ENCODE measurements at places on chromosomes 1 and 21. TPM values are rescaled to one million over a fixed set of nuclear protein-coding genes. Genes with fewer than 3 reads are reported as not detected.

GRCh38 chr1:157136133-157136532, 2.1 kb downstream of the ETV3 start:
- peak overlapping the region; percentile 88 for H3K4me3 ChIP-seq
- H3K4me1 ChIP-seq, result peaks cover 22% of the 10 kb centered on the region
- peaks cover 48% of the 10 kb centered on the region for H3K36me3 ChIP-seq

DNA sequence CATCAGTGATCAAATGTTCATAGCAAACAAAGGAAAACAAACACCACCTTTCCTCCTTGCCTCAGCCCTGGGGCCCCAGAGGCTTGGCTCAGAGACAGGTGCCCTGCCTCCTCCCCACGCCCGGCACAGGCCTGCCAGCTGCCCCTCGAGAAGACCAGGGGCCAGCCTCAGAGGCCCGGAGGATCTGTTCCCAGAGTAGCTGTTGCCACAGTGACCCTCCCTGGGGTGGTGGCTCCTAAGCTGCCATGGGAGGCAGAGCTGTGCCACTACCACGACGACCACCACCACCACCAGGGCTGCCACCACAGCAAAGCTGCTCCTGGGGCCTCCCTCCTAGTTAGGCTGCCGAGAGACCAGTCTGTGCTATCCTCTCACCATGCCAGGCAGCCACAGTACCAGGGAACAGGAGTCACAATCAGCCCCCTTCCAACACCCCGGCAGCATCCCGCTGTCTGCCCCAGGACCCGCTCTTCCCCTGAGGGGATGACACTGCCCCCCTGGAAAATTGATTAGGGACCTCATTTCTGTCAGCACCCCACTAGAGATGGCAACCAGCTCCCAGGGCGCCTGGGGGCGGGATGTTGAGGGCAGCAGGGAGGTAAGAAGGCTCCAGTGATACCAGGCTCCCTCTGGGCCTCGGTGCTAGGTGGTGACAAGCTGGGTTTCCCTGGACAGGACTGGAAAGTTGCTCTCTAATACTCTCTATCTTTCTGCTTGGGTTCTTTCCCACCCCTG, 30.5 kb downstream of the KCNC4 start:
- peaks cover 26% of the 10 kb centered on the region for H3K4me1 ChIP-seq
- no peak for DNase-seq
- H3K4me3 ChIP-seq, result no peak overlapping the region
- H3K27me3 ChIP-seq, result no peaks in the 10 kb centered on the region
- no peaks in the 10 kb centered on the region for H3K36me3 ChIP-seq
- no peak overlapping the region for H3K27ac ChIP-seq

- H3K36me3 ChIP-seq, result no peaks in the 10 kb centered on the region
- H3K4me3 ChIP-seq, result no peak overlapping the region
- no peak for DNase-seq
Measured at GRCh38 chr1:202711949-202712635, 1.8 kb upstream of the SYT2 start.

GRCh38 chr1:17120962-17121837, 1.9 kb upstream of the PADI2 start:
- no peak overlapping the region for H3K27ac ChIP-seq
- DNase-seq, result no peak
- no peak overlapping the region for H3K4me3 ChIP-seq
- H3K36me3 ChIP-seq, result no peaks in the 10 kb centered on the region
- peaks cover 6% of the 10 kb centered on the region for H3K4me1 ChIP-seq

DNA sequence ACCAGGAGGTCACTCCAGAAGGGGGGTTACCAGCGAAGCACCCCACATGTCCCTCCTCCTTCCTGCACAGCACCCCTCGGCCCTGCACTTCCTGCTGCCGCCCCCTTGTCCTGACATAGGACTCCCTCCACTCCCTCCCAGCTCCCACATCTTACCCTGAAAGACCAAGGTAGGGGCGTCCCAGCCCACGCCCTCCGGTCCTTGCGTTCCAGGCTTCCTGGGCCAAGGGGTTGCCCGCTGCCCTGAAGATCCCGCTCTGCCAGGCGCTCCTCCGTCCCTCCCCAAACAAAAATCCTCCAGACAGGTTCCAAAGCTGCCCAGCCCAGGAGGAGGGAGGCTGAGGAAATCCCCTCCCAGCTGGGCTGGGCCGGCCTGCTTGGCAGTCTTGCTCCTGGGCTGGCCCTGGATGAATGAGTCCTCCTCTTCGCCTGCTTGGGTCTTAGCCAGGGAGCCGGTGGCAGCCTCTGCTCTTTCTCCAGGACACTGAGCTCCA, at the start of gene RHBDL2:
Gene RHBDL2 (minus strand): TSS at position 304 of the 493 bp plus-strand sequence. CDS start 22,618 bp downstream, outside the sequence.
- peak; percentile 89 for DNase-seq
- H3K36me3 ChIP-seq, result no peaks in the 10 kb centered on the region
- H3K27me3 ChIP-seq, result no peaks in the 10 kb centered on the region
- H3K4me3 ChIP-seq, result peak within 1 kb of the TSS; percentile 69
- no peaks in the 10 kb centered on the region for H3K4me1 ChIP-seq

Gene HCRTR1
- total RNA-seq, result not detected

GRCh38 chr1:246641394-246641793, 75.1 kb downstream of the CNST start:
- DNase-seq, result no peak
- no peak overlapping the region for H3K27ac ChIP-seq
- H3K4me1 ChIP-seq, result no peaks in the 10 kb centered on the region
- H3K4me3 ChIP-seq, result no peak overlapping the region
- peaks cover 36% of the 10 kb centered on the region for H3K36me3 ChIP-seq
- no peaks in the 10 kb centered on the region for H3K27me3 ChIP-seq

Gene MYBPH
- 1.4 TPM for total RNA-seq

DNA sequence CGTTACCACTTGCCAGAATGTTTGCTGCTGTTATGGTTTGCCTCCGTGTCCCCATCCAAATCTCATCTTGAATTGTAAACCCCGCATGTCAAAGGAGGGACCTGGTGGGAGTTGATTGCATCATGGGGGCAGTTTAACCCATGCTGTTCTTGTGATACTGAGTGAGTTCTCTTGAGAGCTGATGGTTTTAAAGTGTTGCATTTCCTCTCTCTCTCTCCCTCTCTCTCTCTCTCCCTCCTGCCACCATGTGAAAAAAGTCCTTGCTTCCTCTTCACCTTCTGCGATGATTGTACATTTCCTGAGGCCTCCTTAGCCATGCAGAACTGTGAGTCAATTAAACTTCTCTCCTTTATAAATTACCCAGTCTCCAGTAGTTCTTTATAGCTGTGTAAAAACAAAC, 44.4 kb downstream of the CFHR5 start:
- H3K36me3 ChIP-seq, result no peaks in the 10 kb centered on the region
- H3K4me1 ChIP-seq, result no peaks in the 10 kb centered on the region
- no peak overlapping the region for H3K4me3 ChIP-seq
- H3K27me3 ChIP-seq, result no peaks in the 10 kb centered on the region

GRCh38 chr1:200183637-200184036, 156.1 kb downstream of the NR5A2 start:
- H3K4me3 ChIP-seq, result no peak overlapping the region
- peaks cover 42% of the 10 kb centered on the region for H3K4me1 ChIP-seq
- no peaks in the 10 kb centered on the region for H3K36me3 ChIP-seq

GRCh38 chr1:210394281-210394821, 65.6 kb downstream of the HHAT start:
- peak; percentile 28 for DNase-seq
- H3K36me3 ChIP-seq, result no peaks in the 10 kb centered on the region
- H3K4me3 ChIP-seq, result no peak overlapping the region
- peaks cover 72% of the 10 kb centered on the region for H3K27me3 ChIP-seq
- no peak overlapping the region for H3K27ac ChIP-seq
- H3K4me1 ChIP-seq, result peaks cover 15% of the 10 kb centered on the region

GRCh38 chr1:47587891-47588582, 150.2 kb downstream of the FOXD2 start:
- H3K27me3 ChIP-seq, result peaks cover 19% of the 10 kb centered on the region
- H3K36me3 ChIP-seq, result no peaks in the 10 kb centered on the region
- no peaks in the 10 kb centered on the region for H3K4me1 ChIP-seq
- H3K4me3 ChIP-seq, result no peak overlapping the region

GRCh38 chr1:19469004-19469403, 16.3 kb downstream of the CAPZB start:
- H3K4me3 ChIP-seq, result peak overlapping the region; percentile 7
- no peak for DNase-seq
- peak overlapping the region; percentile 56 for H3K27ac ChIP-seq
- peaks cover 11% of the 10 kb centered on the region for H3K36me3 ChIP-seq

GRCh38 chr1:174344162-174344561, 103.6 kb upstream of the GPR52 start:
- no peak overlapping the region for H3K4me3 ChIP-seq

Gene HTR6
- total RNA-seq, result not detected

Gene TNFRSF8
- total RNA-seq, result not detected

Data from GM23248 (cell line).